Transverse colon (tissue), 4 donors: ENCODE measurements at places on chromosomes 7 and 10. TPM values are rescaled to one million over a fixed set of nuclear protein-coding genes. Genes with fewer than 3 reads are reported as not detected.
A peak's percentile ranks its signal among the peaks of the same experiment; 100 is the strongest.

GRCh38 chr7:95027234-95027872 is 120.0 kb downstream of the PPP1R9A start:
- DNase-seq: peak; percentile 18

SYT15B gene
- total RNA-seq: 0.41 TPM

- DNase-seq: no peak
Measured at GRCh38 chr7:35037211-35037525, at the start of gene DPY19L1. DPY19L1 (minus strand) TSS chr7:35037485; CDS start chr7:35037394, 91 bp downstream.

DNA sequence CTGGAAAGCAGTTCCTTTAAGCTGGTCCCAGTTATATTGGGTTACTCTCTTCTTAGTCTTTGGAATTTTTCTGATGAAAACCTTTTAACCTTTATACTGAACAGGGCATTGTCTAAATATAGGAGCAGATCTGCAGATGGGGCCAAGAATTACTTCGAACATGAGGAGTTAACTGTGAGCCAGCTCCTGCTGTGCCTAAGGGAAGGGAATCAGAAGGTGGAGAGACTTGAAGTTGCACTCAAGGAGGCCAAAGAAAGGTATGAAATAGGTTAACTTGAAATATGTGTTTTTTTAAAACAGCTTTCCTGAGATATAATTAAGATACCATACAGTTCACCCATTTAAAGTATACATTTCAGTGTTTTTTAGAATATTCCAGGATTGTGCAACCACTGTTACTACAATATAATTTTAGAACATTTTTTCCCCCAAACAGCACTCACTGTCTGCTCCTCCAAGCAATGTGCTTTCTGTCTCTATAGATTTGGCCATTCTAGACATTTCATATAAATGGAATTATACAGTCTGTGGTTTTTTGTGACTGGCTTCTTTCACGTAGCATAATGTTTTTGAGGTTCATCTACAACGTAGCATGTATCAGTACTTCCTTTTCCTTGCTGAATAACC is 18.9 kb downstream of the OPTN start:
- DNase-seq: no peak

DNA sequence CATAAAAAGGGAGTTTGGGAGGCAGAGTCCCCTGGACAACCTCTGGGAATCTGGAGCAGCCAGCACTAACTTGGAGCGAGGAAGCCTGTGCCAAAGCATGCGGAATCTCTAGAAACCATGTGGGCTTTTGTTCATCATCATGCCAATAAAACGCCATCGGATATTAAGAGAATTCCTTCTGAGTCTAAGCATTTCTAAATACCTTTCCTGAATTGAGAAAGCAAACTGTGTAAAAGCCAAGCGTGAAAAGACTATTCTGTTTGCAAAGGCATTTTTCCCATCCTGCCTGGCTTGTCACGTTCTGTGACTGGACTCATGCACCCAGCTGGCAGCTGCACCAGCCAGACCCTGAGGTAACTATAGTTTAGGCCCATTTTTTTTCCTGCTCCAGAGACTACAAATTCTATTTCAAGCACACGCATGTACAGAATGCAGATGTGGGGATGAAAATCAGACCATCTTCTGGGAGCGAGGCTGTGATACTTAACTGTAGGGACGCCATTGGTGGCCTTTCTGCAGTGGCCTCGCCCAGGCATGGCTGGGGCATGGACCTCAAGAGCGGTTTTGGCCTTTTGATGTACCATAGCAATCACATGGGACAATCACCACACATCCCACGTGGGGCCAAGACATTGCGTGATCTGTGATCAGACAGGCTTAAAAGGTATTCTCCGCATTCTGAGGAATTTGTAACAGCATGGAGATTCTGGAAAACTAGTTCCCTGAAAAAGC is 218.9 kb downstream of the KIAA1217 start:
- no peak for DNase-seq

- DNase-seq: no peak
Measured at GRCh38 chr10:42637142-42637541, 1.2 kb downstream of the ZNF33B start.

DNA sequence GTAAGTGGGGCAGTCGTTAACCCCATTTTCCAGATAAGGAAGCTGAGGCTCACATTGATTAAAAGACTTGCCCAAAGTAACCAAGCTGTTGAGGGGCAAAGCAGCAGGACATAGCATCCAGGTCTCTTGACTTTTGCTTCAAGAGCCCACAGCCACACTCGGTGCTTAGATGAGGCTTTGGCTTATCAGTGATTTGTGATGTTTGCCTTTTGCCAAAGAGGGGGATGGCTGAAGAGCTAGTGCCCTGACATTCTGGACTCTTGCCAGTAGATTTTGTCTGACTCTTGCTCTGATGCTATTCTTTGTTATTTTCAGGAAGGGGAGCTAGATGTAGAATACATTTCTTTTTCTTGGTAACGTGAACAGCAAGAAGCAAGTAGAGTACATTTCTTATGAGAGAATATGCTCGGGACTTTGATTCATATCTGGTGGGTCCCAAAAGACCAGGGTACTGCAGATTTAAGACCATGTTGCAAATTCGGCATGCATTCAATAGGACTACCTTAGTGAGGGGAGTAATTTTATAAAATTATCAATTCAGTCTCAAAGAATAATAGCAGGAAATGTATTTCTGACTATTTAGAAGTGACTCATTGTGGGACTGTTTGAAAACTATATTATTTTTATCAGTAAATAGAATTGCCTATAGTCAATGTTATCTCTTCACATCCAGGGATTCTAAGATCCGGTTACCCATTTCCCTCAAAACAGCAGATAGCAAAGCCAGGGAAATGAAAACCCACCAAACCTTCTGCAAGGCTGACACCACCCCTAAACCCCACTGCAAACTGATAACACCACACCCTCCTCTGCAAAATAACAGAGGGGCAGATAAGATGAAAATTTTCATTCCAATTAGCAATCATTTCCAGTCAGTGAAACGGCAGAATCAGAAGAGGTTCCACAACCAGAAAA is 180.0 kb upstream of the BMPER start:
- no peak for DNase-seq

DNA sequence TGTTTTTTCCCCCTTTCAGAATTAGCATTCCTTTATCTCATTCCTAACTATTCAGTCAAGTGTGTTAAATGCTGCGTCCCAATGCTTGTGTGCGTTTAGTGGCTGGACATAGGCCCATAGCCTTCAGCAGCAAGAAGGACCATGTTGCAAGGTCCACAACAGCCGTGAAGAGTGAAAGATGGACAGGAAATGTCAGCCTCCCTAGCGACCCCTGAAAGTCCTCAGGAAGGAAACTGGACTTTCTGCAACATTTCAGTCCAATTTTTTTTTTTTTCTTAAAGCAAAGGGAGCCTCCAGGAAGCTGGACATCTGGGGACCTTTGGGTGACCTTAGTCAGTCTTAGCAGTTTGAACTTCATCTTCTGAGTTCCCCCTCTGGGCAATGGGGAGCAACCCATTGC is 550.7 kb upstream of the MGMT start:
- no peak for DNase-seq

SAMD9L gene
- total RNA-seq: 28.8 TPM

GRCh38 chr10:100114460-100114859 is 32.8 kb upstream of the CPN1 start:
- no peak for DNase-seq

SORCS1 gene
- total RNA-seq: 2.7 TPM

- no peak for DNase-seq
Measured at GRCh38 chr10:8498290-8498689, 443.8 kb downstream of the GATA3 start.

MRPS33 gene
- 37.1 TPM for total RNA-seq

SLC13A4 gene
- total RNA-seq: 3.0 TPM

TCERG1L gene
- total RNA-seq: not detected

DNA sequence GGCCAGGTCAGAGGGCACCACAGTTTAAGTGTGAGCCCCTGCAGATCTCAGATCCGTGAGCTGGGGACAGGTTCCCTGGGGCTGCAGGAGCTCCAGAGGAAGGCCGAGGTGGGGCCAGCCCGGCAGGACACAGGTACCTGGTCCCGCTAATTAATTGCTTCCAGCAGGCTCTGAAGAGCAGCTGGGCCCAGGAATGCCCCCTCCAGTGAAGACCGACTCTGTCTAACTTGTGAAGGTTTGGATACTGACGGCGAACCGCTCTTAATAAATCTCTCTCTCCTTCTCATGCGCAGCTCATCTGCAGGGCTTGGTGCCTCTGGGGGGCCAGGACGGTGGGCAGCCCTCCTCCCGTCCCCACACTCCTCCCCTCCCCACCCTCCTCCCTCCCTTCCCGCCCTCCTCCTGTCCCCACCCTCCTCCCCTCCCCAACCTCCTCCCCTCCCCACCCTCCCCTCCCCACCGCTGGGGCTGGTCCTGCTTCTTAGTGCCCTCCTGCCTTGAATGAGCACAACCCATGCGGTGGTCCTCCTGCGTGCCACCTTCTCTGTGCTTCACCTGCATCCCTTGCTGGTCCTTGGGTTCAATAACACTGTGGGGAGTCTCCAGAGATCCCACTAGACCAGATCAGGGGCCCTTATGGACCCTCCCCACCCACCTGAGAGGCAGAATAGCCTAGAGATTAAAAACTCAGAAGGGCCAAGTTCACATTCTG is 38.3 kb downstream of the PDGFA start:
- no peak for DNase-seq

IFIT1B gene
- total RNA-seq: not detected

NET1 gene
- total RNA-seq: 90.0 TPM

- DNase-seq: peak; percentile 11
Measured at GRCh38 chr10:113326160-113327111, 226.4 kb upstream of the HABP2 start.

OR9A2 gene
- total RNA-seq: not detected

UNCX gene
- total RNA-seq: not detected

DNA sequence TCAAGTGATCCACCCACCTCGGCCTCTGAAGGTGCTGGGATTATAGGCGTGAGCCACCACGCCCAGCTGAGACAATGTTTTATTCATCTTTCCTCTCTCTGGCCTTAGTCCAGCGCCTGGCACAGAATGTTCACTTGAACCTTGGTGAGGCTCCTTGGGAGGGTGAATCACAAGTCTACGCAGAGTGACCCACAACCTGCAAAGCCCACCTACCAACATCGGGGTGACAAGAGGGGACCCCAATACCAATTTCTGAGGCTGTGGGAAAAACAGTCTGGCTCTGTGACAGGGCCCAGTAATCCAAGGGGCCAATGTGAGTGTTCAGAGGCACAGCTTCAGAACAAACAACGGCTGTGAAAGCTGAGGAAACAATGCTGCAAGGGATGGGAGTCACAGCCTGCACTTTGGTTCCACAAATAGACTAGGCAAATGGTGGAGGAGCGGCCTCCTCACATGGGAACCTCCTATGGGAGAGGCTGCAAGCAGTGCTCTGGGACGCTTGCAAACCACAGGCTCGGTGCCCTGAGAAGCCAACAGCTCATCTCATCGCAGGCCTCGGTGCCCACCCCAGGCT is 5.6 kb upstream of the MALSU1 start:
- no peak for DNase-seq

DNA sequence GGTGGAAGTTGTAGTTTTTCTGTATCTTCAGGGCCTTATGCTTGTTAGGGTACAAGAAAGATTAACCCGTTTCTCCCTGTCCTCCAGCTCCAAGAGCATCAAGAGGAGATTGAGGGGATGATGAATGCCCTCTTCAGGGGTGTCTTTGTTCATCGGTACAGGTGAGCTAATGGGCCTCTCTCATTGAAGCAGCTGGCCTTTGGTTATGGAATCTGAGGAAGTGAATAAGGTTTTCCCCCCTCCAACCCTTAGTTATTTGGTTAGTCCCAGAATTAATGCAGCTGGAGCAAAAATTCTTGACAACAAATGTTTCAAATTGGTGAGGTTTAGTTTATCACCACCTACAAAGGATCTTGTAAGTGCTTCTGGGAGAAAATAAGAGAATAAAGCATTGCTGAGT is 17.5 kb downstream of the STAG3 start:
- DNase-seq: no peak

GRCh38 chr10:5546891-5547680 is 22.3 kb downstream of the CALML3 start:
- DNase-seq: peak; percentile 88

GRCh38 chr7:18803923-18804322 is 308.4 kb downstream of the HDAC9 start:
- no peak for DNase-seq

DNA sequence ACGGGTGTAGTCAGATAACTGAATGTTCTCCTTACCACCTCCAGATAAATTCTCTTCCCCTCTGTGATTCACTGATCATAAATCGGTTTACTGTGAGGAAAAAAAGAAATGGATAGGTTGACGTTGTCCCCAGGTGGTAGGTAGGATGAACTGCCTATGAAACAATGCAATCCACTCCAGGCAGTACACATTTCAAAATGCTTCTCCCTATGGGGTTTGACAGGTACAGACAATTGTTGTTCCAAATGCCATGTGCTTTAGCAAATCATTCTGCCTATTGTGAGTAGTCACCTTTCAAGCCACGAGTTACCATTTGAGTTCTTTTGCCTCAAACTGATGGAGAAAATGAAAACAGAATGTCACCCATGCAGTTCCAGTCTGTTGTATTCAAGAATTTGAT is 21.8 kb downstream of the VIM start:
- no peak for DNase-seq

- DNase-seq: no peak
Measured at GRCh38 chr10:126564326-126564888, 106.1 kb downstream of the C10orf90 start.

DNA sequence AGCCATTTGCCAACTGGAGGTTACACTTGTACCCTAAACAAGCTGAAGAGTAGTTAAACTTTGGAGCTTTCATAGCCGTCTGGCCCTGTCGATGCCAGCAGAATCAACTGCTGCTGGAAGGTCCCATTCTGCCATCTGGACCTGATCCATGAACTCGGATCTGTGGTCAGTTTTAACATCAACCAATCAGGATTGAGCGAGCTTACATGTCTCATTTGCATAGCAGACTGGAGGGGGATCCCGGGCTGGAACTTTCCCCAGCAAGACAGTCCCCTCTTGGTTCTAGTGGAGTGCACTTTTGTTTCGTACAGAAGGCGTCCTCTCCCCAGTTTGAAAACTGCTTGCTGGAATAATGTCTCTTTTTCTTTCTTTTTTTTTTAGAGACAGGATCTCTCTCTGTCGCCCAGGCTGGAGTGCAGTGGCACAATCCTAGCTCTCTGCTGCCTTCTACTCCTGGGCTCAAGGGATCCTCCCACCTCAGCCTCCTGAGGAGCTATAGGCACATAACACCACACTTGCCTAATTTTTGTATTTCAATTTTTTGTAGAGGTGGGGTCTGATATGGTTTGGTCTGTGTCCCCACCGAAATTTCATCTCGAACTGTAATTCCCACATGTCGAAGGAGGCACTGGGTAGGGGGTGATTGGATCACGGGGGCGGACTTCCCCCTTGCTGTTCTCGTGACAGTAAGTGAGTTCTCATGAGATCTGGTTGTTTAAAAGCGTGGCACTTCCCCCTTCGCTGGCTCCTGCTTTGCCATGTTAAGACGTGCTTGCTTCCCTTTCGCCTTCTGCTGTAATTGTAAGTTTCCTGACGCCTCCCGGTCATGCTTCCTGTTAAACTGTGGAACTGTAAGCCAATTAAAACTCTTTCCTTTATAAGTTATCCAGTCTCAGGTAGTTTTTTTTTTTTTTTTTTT is 42.8 kb upstream of the SEPHS1 start:
- no peak for DNase-seq

DNA sequence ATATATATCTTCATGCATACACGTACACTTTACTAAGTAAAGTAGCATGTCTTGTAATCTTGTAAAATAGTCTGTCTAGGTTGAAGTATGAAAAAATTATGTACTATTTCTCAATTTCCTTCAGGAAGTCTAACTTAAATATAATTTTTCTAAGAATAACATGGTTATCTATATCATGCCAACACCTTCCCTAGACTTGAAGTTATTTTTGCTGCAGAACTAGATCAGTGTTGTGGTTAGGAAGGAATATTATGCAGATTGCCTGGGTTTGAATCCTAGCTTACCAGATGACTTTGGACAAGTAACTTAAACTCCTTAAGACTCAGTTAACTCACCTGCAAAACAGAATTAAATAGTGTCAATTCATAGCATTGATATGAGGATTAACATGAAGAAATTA is 142.2 kb upstream of the SEMA3A start:
- no peak for DNase-seq

DNAJC1 gene
- 18.5 TPM for total RNA-seq
